ENCODE measurements at places on chromosomes 1 and 21.

DNA sequence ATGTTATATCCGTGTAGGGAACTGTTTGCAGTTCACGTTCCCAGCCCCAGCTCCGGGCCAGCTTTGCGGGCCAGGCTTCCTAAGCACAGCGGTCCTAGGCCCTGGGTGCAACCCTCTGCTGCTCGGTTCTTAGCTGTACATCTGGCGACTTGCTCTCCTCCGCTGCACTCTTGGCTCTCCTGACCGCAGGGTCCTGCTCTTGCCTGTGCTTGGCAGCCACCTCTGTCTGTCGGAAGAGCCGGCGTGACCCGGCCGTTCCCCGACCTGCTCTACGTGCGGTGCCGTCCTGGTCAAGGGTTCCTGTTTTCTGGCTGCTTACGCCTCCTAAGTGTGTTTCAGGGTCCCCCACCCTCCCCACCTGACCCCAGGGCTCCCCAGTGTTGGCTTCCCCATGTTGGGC, 36.7 kb downstream of the FAAP20 start:
- DNase-seq: no peak

- DNase-seq: peak; percentile 70
These were observed 710 bp downstream of the PPP2R5A start for GRCh38 chr1:212285685-212286555.

GRCh38 chr1:43449708-43450069, 4.0 kb downstream of the HYI start:
- DNase-seq: no peak

DNA sequence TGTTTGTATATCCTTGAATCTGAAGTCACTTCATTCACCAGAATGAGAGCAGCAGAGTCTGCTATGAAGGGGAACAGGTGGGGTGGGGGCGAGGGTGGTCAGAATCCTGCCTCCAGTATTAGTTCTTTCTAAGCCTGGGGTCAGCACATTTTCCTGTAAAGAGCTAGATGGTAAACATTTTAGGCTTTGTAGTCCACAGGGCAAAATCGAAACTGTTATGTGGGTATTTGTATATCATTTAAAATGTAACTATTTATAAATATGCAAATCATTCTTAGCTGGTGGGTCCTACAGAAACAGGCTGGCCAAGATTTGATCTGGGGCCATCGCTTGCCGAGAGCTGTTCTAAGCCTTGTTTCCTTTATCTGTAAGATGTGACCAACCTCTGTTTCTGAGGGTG, 96.0 kb downstream of the IGSF21 start:
- DNase-seq: no peak

DNA sequence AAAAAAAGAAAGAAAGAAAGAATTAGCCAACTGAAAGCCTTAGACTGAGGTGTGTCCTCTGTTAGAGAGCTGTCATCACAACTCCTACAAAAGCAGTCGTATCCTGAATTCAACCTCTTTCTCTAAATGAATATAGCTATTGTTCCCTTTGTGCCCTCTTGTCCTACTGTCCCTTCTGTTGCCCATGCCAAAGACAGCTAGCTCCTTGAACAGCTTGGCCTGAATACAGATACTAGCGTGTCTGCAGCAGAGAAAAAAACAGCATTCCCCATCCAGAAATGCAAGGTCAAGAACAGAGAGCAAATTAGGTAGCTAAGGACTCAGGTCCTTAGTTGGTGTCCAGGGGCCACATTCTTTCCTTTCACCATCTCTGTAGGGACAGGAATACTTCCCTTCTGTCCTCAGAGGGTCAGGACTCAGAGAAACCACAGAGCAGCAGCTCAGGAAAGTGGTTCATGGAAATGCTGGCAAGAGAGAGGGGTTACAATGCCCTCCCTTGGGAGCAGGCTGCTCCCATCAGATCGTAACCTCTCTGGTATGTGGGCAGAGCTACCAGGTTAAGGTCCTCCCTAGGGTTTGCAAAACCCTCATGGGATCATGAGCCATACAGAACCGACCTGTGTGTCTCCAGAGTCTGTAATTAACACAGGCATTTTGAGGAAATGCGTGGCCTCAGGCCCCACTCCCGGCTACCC, 1.8 kb upstream of the ZBTB48 start:
- DNase-seq: no peak

GRCh38 chr1:3602375-3602774, 8.9 kb downstream of the MEGF6 start:
- no peak for DNase-seq

- DNase-seq: no peak
These were observed at the start of gene MX2 for GRCh38 chr21:41361786-41362604. Gene MX2 (plus strand): TSS chr21:41362027. CDS start chr21:41376907, 14,880 bp downstream.

Data from kidney (tissue), 22 donors.